ENCODE measurements at places on chromosomes 4 and X.

DNA sequence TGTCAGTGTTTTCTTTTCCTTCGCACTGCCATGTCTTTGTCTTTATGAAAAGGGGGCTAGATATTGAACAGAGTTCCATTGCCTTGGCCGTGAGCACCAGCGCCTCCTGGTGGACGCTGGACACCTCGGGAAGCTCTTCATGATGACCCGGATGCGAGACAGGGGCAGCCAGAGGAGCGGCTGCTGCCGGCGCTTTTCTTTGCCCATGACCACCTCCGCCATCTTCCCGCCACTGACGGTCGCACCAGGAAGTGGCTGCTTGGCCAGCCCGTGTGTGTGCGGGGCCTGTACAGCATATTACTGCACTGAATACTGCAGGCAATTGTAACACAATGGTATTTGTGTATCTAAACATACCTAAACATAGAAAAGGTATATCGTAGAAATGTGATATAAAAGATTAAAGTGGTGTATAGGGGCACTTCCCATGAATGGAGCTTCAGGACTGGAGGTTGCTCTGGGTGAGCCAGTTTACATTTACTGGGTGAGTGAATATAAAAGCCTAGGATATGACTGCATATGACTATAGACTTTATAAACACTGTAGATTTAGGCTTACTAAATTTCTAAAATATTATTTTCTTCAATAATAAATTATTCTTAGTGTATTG is 15.8 kb upstream of the GRIA2 start:
- DNase-seq = peak; percentile 15

- no peak for DNase-seq
Measured at GRCh38 chr4:183766140-183766539, 107.0 kb downstream of the TRAPPC11 start.

DNA sequence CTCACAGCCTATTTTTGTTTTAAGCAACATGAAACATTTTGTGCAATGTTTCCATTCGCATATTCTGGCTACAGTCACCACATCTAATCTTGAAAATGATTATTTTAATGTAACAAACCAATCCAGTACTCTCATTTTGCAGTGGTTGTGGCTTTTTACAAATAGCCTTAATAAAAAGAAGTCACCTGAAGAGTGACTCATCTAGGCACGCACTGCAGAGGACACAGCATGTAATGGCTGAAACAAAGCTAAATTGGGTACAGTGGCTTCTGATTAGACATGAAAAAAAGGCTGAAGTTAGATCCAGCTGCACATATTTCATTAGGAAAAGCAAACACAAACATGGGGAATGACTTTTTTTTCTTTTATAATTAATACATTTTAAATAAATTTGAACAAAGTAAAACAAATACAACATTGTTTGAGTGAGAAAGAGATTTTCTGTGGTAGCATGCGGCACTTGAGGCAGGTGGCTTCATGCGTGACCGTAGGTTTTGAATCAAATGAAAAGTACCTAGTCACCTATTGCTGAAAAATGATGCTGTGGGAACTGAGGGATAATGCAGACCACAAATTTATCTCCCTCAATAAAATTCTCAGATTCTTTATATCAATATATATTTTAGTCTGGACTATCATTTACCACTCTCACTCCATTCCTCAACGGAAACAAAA is 240.8 kb upstream of the DDX53 start:
- DNase-seq = no peak

DNA sequence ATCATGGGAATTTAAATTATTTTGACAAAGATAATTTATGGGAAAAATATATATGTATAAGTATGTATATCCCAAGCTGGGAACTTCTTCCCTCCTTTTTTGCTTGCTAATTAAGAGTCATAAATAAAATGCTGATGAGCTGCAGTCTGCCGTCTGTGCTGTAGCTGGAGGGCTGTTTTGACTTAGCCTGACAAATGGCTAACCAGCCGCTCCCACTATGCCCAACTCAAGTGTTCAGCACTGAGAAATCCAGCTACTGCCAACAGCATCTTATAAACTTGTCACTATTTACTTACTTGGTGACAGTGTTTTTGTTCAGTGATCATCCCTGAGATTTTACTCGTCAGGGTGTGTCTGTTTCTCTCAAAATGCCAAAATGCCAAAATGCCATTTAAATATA is 171.2 kb upstream of the PGRMC2 start:
- DNase-seq = no peak

DNA sequence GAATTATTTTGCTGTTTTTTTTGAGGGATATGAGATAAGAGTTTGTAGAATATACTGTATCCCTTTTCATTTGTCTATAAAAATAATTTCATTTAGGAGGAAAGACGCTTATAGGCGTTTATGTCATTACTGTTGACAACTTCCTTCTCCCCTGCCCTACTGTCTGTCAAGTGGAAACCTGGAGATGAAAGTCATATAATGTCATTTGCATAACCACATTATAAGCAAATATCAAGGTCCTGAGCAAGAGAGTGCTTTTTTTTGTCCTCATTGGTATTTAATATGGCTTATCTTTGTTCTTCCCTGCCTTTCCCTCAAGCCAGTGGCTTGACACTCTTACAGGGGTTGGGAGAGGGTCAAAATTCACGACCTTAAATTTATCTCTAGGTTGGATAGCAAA is 55.8 kb downstream of the LRP2BP start:
- no peak for DNase-seq

GRCh38 chr4:5206016-5206790 is 154.9 kb downstream of the STK32B start:
- peak; percentile 45 for DNase-seq

- peak; percentile 81 for DNase-seq
Measured at GRCh38 chr4:163484906-163485305, 9.6 kb upstream of the TMA16 start.

GRCh38 chrX:10341309-10341708 is 184.5 kb downstream of the CLCN4 start:
- DNase-seq = no peak

DNA sequence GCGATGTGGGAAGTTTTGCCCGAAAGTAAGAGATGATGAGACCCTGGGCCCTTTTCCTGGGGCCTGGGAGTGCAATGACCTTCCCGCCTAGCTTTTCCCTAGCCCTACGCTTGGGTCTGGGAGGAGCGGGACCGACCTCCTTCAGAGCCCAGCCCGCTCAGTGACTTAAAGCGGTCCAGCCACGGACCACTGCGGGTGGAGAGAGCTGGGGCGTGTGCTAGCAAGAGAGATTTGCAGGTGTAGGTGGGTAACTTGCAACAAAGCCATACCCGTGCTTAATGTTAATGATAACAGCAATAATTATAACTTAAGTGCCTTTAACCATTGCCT is 503 bp upstream of the PDE5A start:
- DNase-seq = no peak

GRCh38 chr4:102477657-102478056 is 23.5 kb upstream of the NFKB1 start:
- DNase-seq = no peak

- no peak for DNase-seq
Measured at GRCh38 chr4:177275999-177276398, 33.7 kb upstream of the NEIL3 start.

GRCh38 chr4:80226094-80226493 is 28.8 kb downstream of the PRDM8 start:
- no peak for DNase-seq

DNA sequence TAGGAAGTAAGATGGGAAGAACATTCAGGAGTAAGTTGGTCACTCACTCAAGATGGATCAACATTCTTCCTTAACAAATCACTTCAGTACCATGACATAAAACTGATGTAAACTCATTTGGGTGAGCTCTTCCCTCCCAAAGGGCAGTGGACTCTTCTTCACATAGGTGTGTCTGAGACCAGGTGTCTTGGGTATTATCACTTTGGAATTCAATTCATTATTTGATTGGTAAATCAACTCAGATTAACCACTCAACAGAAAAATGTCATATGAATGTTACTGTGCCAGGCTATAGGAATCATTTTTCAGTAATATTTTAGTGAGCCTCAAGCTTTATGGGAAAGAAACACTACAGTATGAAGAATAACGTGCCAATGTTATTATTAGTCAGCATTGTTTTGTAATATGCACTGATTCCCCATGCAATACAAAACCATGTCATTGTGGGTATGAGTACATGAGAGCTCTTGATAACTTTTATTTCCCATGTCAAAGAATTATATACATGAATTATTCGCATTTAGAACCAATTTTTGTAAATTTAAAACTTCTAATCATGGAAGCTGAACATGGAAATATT is 58.6 kb upstream of the ETNPPL start:
- no peak for DNase-seq

GRCh38 chrX:65702956-65703355 is 35.5 kb downstream of the MSN start:
- DNase-seq = no peak

DNA sequence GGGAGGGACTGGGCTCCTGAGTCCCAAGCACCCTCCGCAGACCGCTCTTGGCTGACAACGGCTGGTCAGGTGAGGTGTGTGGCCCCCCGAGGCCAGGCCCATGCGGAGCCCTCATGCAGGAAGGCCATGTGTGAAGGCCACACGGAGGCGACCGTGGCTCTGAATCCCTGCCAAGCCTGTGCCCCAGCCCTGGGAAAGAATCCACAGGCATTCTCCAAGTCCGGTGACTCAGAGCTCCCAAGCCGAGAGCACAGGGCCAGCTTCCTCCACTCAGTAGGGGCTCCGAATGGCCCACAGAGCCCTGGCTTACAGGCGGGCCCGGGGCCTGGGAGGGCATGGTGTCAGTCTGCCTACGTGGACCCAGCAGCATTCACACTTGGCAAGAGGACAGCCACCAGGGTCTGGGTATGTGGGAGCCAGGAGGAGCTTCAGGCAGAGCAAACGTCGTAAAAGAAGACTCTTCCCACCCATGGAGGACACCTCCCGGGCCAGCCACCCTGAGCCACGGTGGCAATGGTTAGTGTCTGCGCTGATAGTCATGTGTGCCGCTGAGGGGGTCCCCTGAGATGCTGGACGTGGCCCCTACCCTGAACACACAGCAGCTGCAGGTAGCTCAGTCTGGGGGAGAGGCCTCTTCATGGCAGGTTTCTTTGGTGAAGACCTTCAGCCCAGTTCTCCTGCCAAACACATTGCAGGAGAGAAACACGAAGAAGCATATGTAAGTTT is 105.7 kb downstream of the PSAPL1 start:
- peak; percentile 27 for DNase-seq

GRCh38 chr4:128835498-128836222 is 26.2 kb downstream of the JADE1 start:
- no peak for DNase-seq

DNA sequence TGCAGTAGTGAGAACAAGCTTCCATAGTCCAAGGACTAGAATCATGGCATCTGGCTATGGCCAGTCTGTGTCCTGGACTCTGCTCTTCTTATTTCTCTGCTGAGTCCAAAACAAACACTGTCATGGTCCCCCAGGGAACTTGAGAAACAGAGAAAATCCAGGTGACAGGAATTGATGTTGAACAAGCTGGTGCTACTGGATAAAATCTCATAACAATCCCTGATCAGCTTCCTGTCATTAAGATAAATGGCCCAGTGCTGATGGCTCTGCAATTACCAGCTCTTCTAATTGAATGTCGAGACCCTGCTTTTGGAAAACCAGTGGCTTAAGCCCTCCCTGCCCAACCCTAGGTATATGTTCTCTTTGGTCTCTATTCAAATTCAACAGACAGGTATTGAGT is 58.8 kb upstream of the ARHGAP36 start:
- DNase-seq = peak; percentile 76

GRCh38 chrX:36986231-36986630 is 21.9 kb upstream of the FAM47C start:
- DNase-seq = no peak

- DNase-seq = no peak
Measured at GRCh38 chr4:38820329-38821061, 15.9 kb upstream of the TLR1 start.

DNA sequence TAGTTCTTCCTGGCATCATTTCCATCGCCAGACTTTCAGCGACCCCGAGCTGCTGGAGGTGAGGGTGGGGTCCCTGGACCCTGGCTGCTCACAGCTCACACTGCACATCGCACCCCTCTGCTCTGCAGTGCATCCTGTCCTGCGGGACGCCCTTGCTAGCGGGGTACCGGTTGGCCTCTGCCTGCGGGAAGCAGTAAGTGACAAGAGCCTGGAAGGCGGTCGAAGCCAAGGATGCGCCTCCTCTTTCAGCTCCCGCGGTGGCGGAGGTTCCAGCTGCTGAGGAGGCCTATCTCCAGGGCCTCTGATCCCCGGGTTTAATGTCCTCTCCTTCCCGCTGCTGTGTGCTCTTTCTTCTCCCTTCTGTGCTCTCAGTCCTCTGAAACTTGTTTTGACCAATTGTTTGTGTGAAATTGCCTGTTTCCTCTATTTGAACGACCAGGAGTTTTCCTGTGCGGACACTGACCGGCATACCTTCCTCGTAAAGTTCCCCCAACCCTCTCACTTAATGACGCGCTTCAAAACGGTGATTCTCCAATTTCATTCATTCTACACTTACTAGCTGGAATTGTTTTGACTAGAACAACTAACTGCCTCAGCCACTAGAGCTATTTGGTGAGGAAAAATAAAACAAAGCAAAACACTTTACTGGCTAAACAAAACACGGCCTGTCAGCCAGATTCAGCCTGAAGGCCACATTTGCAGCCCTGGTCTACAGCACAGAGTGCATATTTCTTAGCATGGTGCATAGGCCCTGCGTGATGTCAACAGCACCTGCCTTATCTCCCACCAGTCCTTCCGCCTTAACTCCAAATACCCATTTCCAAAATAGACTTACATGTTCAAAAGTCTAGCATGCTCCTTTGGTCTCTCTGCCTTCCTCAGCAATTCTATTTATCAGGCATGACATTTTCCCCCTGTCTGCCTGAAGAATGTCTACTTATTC is 28.0 kb downstream of the MGAT4D start:
- DNase-seq = no peak

DNA sequence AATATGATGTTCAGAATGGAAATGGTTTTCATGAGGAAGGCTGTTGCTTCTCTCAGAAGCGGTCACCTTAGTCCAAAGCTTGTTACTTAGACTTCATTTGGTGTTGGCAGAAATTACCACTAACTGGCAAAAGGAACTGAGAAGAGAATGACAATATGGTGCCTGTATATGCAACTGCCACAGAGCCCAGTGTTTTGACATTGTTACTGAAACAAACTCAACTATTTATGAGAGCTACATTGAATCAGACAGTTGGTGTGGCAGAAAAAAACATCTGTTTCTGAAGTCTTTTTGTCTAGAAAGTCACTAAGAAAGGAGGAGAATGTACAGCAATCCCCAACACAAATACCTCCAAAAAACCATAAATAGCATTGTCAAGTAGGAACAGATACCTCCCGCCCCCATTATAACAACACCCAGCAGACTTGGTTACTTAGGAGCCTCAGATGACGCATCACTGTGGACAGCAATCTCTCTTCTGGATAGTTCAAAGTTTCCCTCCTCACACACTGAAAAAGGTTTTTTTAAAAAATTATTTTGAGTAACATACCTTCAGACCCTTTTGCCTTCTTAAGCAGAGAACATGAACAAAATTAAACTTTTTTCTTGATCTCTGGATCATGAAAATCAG is 92.2 kb downstream of the MAML3 start:
- DNase-seq = no peak

- DNase-seq = no peak
Measured at GRCh38 chr4:83646538-83647239, 110.8 kb downstream of the GPAT3 start.

- DNase-seq = no peak
Measured at GRCh38 chrX:115333446-115333845, 43.9 kb downstream of the LUZP4 start.

GRCh38 chr4:158858410-158859199 is 89.8 kb downstream of the FNIP2 start:
- DNase-seq = no peak
